ENCODE measurements at places on chromosomes 4 and X.

- no peak for DNase-seq
Observed at GRCh38 chr4:11632025-11632424, 203.3 kb upstream of the HS3ST1 start.

DNA sequence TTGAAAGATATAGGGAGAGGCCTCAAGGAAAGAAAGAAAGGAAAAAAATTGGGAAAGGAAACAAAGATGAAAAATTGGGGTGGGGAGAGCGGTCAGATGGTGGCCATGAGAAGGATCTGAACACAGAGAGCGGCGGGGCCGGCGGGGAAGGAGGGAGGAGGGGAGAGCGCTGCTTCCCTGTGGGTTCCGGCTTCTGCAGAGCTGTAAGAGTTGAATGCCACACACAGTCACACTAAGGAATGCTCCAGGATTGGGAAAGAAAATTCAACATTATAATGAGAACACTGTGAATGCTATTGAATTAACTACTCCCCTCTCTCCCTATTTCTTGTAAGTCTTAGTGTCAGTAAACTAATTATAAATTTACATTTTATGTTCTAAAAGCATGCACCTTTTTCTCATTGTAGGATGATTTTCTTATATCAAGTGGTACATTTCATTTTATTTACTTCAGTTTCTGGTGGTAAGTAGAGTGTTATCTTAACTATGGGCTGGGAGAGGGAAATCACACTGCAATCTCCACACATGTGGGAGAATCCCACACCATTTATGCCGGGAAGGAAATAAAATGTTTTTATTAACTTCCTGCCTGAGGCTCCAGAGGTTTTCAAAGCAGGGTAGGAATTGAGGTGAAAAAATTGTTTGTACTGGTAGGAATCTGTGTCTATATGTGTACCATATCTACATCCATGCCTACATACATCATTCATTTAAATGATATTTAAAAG is 904 bp downstream of the F11 start:
- no peak for DNase-seq

DNA sequence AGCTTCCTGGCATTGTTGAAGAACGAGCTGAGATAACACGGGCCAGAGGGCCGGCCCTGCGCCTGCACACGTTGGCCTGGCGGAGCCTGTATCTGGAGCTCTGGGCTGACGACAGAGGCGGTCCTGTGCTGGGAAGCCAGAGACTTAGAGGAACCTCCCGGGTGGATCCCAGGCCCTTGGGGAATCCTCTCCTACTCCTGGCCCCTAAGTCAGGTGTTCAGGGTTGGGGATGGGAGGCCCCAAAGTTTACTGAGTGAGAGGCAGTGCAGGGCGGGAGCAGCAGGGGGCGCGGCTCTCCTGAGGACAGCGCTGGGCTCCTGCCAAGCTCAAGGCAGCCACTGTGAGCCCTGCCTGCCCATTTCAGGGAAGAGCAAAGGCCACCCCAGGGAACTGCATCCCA is 2.5 kb upstream of the HTRA3 start:
- peak; percentile 32 for DNase-seq

- no peak for DNase-seq
Observed at GRCh38 chrX:152844256-152844655, 13.4 kb downstream of the NSDHL start.

Measured in NCI-H1694 treated with DMSO at 0.1 percent for 48 hours (cell line).